Tibial nerve (tissue), 4 donors: ENCODE measurements at places on chromosomes 5 and 9. TPM values are rescaled to one million over a fixed set of nuclear protein-coding genes. Genes with fewer than 3 reads are reported as not detected.

Gene PCDHGA2
- 12.6 TPM for total RNA-seq

Gene DOCK8
- 11.1 TPM for total RNA-seq

Gene DMRT1
- total RNA-seq = not detected

Gene SEC24A
- total RNA-seq = 18.8 TPM

Gene TLX3
- total RNA-seq = not detected

Gene UNC13B
- total RNA-seq = 39.3 TPM
